ENCODE measurements at places on chromosomes 5 and 9.

GRCh38 chr5:69415584-69415958 is 655 bp downstream of the MARVELD2 start:
- DNase-seq, result peak; percentile 55

DNA sequence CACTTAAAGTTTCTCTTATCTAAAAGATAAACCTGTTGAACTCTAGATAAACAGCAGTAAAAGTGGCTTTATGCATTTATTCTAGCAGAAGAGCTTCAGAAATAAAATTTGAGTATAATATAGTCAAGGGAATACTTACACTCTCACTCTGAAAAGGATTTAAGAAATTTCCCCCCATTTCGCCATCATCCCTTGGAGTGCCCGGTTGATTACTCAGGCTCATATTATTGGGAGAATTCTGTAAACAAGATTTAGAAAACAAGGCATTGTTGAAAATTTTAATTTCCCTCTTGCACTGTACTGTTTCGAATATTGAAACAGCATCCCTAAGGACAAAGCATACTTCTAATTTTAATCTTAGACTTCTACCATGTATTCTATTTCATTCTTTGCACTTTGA is 34.5 kb upstream of the ACOT12 start:
- DNase-seq, result no peak

DNA sequence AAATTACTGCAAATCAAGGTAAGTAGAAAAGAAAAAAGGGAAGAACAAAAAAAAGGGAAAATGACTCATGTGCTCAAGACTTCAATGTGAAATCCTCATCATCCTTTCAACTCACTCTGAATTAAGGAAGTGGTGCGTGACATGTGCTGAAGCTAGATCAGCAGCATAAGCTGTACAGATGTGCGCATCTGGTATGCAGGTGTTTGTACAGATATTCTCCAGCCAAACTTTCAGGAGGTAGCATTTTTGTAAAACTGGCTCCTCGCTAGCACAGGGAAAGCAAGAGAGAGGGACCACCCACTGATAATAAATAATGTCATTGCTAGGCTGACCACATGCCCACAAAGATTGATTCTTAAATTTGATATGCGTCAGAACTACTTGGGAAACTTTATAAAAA is 253.9 kb upstream of the RGMB start:
- DNase-seq, result no peak

DNA sequence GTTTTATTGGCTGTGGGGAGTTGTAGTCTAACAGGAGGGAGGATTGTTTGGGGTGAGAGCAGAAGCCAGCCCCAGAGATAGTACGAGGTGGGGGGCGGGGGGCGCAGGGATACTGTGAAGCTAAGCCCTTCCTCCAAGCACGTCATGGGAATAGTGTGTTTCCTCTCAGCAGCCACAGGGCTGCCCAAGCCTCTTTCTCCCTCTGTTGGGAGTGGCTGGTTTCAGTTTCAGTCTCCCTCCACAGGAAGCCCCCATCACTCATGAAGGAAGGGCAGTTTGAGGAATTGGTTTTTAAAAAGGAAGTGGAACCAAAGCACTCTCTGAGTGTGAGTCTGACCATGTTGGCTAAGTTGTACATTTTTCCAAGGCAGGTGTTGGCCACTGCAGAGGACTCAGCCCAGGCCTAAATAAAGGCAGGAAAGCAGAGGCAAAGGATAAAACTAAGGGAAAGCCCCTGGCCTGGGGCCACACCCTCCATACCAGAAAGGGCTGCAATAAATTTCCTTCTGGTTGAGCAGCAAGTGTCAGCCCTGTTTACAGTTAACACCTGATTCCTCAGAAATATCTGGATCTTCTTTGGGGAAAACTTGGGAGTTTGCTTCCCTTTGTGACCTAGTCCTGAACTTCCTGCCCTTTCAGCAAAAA is 3.2 kb downstream of the RAB24 start:
- DNase-seq, result no peak

DNA sequence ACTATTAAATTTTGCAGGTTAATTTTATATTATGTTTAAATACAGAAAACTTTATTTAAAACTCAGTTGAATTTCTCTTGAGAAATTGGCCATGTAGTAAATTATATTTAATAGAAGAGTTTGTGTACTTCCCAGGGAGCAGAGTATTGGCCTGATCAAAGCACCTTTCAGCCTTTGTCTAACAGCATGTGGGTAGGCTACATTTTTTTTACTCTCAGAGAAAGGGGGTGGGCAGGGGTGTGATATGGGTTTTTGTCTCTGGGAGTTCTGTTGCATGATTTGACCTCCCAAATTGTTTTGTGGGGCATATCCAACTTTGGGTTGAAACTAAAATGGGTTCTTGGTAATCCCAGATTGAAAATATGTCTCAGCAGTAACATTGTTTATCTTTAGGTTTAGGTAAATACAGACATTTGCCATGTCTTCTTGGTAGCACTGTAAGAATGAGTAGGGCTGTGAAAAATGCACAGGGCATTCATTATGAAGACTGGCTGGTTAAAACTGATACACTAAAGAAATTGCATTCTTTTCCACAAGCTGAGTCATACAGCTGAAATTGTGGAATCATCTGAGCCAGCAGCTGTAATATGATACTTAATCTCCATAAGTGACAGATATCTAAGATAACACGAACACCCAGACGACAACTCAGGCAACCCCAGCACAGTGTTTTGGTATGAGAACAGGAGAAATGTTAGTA is 75.4 kb upstream of the CDKN2B start:
- no peak for DNase-seq

DNA sequence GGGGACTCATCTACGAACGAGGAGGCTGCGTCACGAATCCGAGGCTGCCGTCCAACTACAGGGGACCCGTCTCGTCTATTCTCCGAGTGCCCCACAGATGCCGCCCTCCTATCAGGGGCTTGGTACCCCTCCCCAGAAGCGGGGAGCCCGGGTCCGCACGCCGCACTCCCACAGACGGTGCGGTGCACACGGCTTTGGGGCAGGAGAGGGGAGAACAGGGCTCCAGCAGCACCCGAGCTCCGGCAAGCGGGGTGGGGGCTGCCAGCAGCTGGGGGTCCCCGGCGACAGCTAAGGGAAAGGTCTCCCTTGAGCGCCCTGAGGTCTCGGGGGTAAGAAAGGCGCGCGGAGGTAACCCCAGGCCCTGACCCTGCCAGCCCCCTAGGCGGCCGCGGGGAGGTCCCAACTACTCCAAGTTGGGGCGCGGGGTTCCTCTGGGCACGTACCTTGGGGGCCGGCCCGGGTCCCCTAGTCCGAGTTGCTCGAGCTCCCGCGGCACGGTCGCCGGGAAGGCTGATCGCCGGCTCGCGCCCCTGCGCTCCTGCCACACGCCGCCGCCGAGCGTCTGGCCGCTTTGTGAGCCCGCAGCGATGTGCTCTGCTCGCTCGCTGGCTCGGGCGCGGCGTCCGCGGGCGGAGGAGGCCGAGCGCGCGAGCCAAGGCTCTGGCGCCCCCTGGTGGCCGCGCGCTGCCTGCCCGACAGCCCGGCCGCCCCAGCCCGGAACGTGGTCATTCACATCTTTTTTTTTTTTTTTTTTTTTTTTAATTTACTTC is at the start of gene SPOCK1:
Gene SPOCK1 (minus strand): TSS at position 591 of the 770 bp plus-strand sequence.
- DNase-seq, result peak; percentile 73

DNA sequence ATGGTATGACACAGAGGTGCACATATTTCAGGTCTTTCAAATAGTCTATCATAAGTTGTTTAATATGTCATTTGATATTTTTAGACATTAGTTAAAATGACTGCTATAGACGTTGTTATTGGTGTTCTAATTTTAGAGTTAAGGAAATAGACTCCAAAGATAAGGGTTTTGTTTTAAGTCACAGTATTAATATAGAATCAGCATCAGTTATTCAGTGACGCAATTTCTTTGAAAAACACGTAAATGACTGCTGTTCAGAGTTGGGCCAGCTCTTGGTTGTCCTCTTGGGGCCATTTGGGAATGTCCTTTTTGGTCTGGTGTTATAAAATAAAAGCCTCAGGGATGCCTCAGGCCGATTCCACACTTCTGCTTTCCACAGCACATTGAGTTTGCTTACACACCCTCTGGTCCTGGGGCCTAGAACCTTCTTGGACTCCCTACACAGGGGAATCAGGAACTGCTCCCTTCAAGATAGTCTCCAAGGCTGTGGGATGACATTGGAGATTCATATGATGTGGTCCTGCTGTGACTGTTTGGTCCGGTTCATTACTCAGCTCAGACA is 14.3 kb downstream of the OTULIN start:
- DNase-seq, result no peak

DNA sequence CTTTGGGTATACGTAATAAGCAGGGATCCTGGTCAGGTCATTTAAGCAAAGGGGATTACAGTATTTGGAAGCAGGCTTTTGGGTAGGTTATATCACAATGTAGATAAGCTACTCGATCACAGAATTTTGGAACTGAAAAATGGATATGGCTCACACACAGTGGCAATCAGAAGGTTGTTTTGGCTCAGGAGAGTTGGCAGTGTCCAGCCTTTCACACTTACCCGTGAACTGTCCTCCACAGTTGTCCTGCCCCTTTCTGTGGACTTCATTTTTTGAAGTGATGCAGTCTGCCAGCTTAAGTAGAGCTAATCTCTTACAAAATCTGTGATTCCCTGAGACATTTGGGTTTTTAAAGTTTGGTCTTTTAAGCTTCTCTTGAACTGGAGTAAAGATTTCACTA is 30.7 kb downstream of the ICE1 start:
- DNase-seq, result no peak

GRCh38 chr9:98559561-98559960 is 149.2 kb downstream of the GABBR2 start:
- DNase-seq, result no peak

DNA sequence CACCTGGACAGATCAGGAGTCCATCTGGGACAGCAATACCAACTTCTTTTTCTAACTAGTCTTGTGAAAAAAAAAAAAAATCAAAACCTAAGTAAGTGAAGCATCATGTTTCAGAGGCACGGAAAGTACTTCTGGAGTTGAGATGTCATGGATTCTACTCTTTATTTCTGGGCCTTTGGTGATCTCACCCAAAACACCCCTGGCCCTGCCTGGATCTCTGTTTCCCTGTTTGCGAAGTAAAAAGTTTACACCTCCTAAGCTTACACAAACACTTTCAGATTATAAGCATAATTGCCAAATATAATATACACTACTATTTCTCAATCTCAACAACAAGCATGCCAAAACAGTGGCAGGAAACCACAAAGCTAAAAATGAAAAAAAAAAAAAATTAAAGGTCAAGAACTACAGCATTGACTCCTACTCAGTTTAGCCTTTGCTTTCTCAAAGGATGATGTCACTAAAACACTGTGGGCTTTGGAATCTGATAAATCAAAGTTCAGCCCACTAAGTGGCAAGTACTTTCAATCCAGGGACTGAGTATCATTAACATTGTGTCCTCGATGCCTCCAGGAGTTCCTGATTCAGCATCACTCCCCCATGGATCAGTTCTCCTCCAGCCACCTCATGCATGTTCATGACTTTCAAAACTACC is 291.9 kb downstream of the NFIB start:
- no peak for DNase-seq

- DNase-seq, result no peak
These were observed 1596.1 kb upstream of the WWC1 start for GRCh38 chr5:166695326-166695725.

DNA sequence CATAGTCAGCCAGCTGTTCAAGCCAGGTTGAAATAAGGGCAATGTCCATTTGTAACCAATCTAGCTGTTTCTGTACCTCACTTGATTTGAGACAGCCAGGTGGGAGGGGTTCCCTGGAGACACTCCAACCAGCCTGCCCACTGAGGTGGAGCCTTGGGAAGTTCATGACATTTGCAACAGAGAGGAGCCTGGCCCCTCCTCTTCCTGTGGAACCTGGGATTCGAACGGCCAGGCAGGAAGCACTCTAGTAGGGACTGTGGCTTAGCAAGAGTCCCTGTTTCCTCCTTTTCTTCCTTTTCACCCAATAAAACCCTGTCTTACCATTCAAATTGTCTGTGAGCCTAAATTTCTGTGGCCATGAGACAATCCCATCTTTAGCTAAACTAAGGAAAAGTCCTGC is 312.3 kb upstream of the NMUR2 start:
- DNase-seq, result no peak

GRCh38 chr9:121700832-121701419 is 49.5 kb downstream of the DAB2IP start:
- no peak for DNase-seq

DNA sequence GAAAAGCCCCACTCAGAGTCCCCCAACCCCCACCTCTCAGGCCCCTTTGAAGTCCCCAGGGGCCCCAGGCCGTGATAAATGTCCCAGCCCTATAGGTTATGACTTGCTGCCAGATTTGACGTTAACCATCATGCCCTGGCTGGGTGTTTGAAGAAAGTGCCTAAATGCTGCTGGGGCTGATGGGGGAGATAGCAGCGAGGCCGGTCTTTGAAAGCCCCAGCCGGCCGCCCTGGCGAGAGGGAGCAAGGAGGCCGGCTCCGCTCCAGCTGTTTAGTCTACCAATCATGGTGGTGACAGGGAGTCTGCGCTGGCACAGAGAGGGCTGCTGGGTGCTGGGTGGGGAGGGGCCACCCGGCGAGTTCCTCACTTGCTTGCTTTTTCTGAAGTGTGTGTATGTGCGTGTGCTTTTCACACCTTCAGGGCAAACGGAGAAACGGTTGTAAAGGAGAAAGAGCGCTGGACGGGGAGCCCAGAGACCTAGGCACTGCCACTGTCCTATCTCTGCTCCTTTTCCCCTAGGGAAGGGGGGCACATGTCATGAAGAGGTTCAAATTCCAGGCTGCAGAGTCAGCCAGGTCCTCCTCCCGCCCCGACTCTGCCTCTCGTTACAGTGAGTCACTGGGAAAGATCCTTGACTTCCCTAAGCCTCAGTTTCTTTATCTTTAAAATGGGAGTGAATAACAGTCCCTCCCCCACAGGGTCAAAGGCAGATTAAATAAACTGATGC is 126.1 kb upstream of the HAND1 start:
- DNase-seq, result peak; percentile 43

- DNase-seq, result peak; percentile 44
These were observed 42.1 kb upstream of the MAST4 start for GRCh38 chr5:66553916-66554575.

DNA sequence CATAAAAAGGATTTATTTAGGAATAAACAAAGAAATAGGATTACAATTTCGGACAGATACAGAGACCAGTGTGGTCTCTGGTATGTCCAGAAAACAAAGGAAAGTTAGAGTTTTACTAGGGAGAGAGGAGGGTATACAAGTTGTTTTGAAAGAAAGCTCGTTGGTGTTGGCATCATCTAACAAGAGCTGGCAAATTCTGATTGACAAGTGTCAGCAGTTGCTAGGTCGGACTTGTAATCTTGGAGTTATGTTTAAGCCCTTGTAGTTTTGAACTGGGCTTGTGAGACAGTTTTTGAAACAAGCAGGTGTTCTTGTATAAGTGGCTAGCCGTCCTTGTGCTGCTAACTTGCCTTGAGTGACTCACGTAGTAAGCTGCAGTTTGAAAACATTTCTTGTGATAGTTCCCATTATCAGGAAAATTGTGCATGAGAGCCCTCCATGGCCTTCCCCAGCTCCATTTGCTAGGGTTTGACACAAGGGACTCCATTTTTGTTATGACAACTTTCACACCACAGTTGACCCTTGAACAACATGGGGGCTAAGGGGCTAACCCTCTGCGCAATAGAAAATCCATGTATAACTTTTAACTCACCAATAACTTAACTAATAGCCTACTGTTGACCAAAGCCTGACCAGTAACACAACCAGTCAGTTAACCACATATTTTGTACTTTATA is 48.1 kb downstream of the ZNF622 start:
- DNase-seq, result no peak

- DNase-seq, result no peak
These were observed 42.5 kb downstream of the CCL28 start for GRCh38 chr5:43369651-43370050.

GRCh38 chr9:92494856-92495255 is 12.6 kb upstream of the ASPN start:
- no peak for DNase-seq

- peak; percentile 76 for DNase-seq
These were observed 89.9 kb upstream of the TXNDC8 start for GRCh38 chr9:110427497-110428104.
